ENCODE measurements at places on chromosomes 5 and 9.

DNA sequence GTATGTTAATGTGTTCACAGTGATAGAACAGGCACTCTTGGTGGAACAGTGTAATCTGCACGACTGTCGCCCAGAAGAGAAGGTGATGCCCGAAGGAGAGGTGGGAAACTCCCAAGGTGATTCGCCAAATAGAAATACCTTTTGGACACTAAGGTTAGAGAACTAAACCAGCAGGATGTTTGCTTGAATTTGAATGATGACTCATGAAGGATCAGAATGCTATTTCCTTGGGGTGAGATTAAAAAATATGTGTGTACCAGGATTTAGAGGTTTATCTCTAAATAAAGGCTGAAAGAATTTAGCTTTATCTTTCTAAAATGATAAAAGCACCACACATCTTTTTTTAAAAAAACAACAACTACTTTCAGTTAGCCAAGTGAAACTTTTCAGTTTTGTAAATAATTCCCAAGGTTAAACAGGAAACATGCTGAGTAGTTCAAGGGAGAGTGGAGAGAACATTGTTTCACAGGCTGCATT, 297.4 kb upstream of the TAS2R1 start:
- DNase-seq, result no peak

DNA sequence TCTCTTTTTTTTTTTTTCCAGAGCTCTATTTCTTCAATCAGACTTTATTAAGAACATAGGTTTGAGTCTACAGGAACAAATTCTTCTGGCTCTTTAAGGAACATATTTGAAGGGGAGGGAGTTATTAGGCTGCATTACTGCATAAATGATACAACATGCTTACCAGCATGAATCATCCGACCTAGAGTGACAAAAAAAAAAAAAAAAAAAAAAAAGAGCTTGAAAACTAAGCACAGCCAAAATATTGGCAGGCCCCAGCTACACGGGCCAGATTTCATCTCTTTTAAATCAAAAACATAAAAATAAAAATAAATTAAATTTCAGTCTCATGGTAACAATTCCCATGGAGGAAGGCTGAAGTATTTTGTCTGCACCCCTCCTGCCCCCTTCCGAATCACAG, 26.3 kb downstream of the MSX2 start:
- DNase-seq, result no peak

DNA sequence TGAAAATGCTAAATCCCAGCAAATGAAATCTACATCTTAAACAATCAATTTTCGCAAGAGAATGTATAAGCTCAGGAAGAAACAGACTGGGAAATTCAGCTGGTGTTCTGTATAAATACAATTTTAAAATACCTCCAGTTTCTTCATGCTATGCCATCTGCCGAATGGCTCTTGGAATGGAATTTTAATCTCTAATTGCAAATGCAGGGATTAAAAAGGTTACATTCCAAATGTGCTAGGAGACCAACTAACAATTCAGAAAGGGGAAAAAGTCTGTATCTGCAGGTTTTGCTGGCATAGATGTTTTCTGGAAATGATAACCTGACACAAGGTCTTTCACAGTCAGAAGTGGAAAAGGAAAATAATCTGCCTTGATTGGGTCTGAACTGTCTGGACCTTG, 379.7 kb downstream of the MAT2B start:
- peak; percentile 5 for DNase-seq

DNA sequence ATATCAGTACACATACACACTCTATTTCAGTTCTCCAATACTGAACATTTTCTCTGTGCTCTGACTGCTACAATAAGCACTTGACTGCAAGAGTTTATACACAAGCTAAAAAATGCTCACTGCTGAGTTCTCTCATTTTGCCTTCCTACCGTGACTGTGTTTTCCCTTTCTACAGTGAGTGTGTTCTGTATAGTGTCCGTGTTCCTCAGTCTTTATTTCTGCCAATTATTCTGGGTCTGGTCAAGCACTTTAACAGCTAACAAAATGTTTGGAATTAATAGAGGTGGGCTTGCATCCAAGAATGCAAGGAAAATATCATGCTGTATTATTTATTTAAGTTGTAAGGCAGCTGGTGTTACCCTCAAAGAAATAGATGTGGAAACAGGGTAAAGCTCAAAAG, 217.0 kb upstream of the NREP start:
- no peak for DNase-seq

DNA sequence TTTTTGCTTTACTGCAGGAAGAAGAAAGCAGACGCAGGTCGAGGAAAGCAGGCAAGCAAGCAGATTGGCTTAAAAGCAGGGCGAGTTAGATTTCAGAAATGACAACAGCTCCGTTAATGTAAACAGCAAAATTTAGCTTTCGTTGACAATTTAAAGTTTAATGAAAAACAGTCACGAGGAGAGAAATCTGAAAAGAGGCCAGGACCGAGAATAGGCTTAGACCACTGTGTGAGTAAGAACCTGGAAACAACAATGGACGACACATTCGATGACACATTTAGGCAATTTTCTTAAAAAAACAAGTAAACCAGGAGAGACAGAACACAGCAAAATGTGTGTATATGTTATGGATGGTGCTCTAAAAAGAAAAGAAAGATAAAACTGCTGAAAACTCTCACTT, 155.3 kb downstream of the ISOC1 start:
- DNase-seq, result no peak

DNA sequence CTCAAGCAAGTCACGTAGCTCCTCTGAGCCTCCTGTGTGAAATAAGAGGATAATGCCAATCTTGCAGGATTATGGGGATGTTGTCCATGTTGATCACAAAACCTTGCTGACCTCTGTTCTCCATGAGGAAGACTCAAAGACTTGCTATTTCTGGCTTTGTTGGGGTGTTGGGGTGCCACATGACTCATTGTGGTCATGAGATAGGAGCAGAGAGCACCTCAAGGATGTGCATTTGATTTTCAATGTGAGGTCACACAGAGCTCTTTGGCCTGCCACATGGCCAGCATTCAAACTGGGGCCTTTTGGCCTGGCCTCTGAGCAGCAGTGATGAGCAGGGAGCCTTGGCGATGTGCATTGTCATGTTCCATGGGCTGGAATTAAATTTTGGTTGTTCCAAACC, 380.3 kb downstream of the GADD45G start:
- DNase-seq, result no peak

- no peak for DNase-seq
Observed at GRCh38 chr9:133242991-133243390, 32.0 kb downstream of the ABO start.

GRCh38 chr5:179264783-179265513, 80.3 kb downstream of the ADAMTS2 start:
- DNase-seq, result no peak

GRCh38 chr5:80960531-80961375, 590 bp downstream of the RASGRF2 start:
- DNase-seq, result peak; percentile 29

GRCh38 chr5:141521244-141521781, 32.4 kb downstream of the PCDHGC5 start:
- DNase-seq, result peak; percentile 83

DNA sequence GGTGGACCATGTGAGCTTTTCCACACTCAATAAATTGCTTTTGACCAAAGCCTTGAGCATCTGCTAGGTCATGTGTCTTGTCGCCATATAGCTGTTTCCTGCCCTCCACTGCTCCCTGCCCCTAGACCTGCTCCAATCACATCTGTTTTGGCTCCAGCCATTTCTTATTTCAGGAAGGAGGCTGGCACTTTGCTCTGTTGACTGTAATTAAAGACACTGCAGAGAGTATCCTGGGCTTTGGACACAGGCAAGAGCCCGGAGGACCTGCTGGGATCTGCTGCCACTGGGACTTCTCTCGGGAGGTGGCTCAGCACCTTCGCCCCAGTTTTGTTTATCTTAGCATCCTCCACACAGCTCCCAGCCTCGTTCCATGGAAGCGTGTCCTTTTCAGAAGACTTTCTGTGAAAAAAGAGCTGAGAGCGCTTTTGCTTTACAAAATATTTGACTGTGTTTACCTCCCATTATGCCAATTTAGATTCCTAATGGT, 153.2 kb downstream of the MED10 start:
- DNase-seq, result no peak

GRCh38 chr9:17744786-17745185, 165.9 kb downstream of the SH3GL2 start:
- peak; percentile 53 for DNase-seq
